Inflammatory macrophage treated with lipopolysaccharide for 4 hours (primary cell): ENCODE measurements at places on chromosomes 2 and 18.

- no peak for DNase-seq
Measured at GRCh38 chr18:44793194-44793593, 112.5 kb downstream of the SETBP1 start.

GRCh38 chr2:205765151-205765550, 82.8 kb downstream of the NRP2 start:
- no peak for DNase-seq

- no peak for DNase-seq
Measured at GRCh38 chr2:135175177-135175576, 123.1 kb downstream of the RAB3GAP1 start.

DNA sequence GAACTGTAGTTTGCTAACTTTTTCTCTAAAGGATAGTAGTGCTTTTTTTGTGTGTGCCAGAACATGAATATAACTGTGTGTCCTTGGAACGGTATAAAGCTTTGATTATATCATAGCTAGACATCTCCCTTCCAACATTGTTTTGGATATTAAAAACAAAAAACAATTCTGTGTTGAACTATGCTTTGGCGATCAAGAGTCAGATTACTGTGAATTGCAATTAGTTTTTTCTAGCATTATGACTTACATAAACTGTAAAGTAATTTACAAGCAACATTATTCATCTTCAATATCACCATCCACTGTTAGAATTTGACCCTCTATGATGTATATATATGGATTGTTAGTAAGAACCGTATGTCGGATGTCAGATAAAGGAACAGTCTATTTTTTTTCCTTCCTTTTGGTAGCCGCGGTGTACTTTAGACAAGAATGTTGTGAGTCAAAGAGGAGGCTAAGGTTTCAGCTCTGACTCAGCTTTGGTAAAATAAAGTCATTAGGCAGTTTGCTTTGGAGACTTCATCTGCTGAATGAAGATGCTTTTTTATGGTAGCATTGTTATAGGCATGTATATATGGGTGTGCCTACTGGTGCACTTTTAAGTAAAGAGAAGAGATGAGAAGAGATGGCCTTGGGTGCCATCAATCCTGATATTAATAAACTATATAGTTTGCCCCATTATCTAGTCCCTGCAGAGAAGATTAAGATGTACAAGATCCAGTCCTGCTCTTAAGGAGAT, 76.4 kb downstream of the LTBP1 start:
- no peak for DNase-seq

DNA sequence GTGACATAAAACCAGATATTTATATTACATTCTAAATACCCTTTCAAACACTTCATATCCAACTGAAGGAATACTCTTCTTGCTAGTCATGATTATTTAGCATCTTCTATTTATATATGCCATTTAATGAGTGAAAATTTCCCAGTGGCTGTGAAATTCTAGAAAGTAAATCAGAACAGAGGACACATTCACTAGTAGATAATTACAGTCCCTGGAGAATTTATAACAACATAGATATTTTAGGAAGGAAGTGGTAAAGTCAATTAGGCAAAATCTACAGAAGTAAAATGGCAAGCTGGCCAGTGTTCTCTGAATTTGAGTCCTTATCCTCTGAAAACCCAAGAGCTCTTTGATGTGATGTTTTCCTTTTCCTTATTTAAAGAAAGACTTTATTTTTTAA, 121.8 kb downstream of the PMAIP1 start:
- DNase-seq = no peak

- no peak for DNase-seq
Measured at GRCh38 chr2:176187200-176187898, 1.1 kb upstream of the HOXD1 start.

DNA sequence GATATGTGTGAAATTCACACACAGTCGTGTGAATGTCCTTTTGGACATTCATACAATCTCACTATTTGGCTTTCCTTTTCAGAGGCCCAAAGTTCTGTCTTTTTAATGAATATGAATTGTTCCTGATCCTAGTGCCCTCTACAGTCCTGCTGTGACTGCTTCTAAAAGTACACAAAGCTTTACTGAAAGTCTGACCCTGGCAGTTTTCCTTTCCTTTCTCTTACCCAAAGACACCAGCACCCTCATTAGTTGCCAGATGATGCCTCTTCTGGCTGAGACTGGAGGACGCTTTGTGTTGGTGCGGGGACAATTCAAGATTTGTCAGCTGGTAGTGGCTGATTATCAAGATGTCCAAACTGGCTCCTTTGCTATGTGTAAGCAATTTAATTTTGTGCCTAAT, 81.8 kb upstream of the CDCA7 start:
- DNase-seq = no peak

- no peak for DNase-seq
Measured at GRCh38 chr2:12761104-12761503, 44.4 kb downstream of the TRIB2 start.

DNA sequence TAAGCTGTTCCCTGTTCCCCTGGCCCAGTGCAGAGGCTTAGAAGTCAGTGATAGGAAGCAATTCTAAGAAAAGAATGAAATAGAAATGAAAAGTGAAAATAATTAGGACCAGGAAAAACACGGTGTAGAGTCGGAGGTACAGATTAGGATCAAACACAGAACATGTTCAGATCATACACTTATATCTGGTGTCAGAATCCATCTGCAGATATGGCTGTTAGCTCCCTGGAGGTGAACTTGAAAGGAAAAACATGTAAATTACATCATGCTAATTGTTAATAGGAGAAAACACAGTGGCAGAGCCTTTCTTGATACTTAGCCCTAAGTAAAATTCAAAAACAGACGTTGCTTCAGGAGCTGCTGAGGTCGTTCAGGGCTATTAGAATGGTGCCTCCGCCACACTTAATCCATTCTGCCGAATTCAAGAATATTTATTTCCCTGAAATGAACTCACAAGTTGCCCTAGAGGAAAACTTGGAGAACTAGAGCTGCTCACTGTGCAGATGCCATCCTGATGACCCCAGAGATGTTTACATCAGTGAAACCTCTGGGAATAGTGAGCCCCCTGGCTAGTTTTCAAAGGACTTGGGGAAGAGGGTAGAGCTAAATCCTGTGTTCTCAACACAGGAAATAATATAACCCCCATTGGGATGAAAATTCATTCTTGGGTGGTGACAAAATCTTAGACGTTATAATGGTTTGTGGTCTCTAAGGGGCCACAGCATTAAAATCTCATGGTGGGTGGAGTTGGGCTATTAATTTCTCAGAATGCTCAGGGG, 27.5 kb downstream of the LPIN1 start:
- no peak for DNase-seq

GRCh38 chr18:67432806-67433205, 83.7 kb downstream of the DSEL start:
- DNase-seq = no peak

GRCh38 chr2:107648781-107649404, 177.8 kb upstream of the RGPD4 start:
- no peak for DNase-seq

DNA sequence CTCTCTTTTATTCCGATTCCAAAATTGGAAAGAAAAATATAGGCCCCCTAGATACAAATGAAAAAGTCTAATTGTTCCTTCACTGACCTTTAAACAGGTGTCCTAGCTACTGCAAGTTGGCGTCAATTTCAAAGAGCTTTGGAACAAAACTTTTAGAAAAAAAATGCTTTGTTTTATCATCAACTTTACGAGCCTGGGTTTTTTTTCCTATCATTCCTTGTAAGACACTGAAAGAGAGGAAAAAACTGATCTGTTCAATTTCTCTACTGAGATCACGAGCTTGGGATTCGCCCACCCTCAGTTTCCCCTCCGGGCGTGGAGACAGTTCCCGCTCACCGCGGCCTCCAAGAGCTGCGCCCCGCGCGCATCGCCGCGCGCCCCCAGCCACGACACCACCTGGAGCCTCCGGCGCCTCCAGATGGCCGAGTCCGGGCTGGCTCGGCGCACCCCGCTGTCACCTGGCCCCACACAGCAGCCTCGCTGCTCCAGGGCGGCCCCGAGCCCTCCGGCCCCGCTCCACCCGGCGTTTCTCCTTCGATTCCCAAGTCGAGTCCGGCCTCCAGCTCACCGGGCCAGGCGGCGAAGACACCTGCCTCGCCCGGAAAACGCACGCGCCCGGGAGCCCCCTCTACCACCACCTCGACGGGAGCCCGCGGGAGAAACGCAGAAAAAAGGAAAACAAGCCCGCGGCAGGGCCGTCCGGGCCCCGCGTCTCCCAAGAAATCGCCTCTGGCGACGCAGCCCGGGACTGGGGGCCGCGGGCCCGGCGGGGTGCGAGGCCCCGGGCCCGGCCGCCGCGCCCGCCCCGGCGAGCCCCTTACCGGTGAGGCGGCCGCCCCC, 656 bp downstream of the TBC1D8 start:
- no peak for DNase-seq

- peak; percentile 76 for DNase-seq
Measured at GRCh38 chr18:75210274-75211001, at the start of gene TSHZ1. Gene TSHZ1, plus strand, starts transcription at chr18:75210797. Its CDS starts 1,080 bp downstream, at chr18:75211877.

DNA sequence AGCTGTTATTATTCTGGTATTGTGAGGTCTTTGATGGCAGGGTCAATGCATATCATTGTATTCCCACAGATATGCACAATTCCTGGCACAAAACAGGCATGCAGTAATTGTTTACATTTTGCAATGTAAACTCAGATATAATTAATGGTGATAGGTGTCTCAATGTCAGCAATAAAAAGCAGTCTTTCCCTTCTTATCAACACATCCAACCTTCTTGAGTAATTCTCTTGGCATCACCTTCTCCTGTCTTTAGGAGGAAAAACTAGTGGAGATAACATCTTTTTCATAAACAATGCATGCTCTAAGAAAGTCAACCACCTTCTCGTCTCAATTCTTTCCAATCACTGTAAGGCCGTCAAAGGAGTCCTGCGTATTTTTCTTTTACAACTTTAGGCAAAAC, 313.3 kb upstream of the GULP1 start:
- DNase-seq = no peak

DNA sequence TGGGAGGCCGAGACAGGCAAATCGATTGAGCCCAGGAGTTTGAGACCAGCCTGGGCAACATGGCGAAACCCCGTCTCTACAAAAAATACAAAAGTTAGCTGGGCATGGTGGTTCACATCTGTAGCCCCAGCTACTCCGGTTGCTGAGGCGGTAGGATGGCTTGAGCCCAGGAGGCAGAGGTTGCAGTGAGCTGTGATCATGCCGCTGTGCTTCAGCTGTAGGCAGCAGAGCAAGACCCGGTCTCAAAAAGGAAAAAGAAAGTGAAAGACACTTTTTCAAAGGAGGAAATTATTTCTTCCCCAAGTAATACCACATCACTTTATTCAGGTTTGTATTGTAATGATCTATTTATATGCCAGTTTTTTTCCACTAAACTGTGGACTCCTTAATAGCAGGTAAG, 35.7 kb upstream of the TAF4B start:
- peak; percentile 25 for DNase-seq

DNA sequence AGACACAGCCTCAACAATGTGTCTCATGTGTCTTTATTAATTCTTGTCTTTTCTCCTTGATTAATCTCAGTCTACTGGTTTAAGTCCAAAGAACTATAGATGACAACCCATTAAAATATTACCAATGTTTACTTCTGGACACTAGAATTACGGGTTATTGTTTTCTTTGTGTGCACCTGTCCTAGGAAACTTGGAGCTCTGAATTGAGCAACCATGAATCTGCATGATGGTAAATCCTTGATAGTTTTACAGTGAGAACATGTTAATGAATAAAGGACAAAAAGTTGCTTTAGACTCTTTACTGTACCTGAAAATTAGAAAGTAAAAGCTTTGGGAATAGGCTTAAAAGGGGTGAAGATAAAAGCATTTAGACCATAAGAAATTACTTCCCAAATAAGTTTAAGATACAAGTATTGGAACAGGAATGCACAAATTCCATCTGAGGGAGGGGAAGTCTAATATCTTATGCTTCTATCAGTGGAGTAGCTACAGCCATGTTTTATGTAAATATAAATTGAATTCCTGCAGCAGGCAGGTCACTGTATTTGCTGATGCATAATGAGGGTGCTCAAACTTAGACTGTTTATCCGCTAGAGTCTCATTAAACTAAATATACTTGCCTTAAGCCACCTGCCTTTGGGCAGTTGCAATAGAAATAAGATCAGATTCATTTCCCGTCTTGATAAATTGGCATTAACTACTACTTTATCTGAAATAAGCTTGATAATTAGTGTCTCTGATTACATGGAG, 603.7 kb upstream of the GCFC2 start:
- no peak for DNase-seq

- DNase-seq = no peak
Measured at GRCh38 chr2:6927186-6927585, 10.0 kb downstream of the RNF144A start.

DNA sequence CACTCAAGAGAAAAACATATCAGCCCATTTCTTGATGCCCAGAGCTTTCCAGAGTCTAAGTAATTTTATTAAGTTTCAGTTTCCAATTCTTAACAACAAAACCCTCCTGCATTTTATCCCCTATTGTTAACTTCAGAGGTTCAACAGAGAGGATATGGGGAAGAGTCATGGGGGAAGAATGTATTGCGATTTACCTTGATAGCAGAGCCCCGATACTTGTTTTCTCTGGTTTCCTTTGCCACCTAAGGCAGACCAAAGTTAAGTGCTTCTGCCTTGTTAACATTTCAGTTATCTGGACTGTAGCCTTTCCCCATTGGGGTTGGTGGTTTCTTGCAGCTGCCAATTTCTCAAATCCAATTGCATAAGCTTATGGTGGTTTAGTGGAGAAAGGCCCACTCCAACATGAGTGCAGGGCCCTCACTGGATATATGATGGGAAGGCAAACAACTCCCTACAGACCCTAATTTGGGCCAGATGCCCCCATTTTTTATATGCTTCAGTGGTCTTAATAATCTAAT, 82.0 kb upstream of the ITGB6 start:
- peak; percentile 48 for DNase-seq

DNA sequence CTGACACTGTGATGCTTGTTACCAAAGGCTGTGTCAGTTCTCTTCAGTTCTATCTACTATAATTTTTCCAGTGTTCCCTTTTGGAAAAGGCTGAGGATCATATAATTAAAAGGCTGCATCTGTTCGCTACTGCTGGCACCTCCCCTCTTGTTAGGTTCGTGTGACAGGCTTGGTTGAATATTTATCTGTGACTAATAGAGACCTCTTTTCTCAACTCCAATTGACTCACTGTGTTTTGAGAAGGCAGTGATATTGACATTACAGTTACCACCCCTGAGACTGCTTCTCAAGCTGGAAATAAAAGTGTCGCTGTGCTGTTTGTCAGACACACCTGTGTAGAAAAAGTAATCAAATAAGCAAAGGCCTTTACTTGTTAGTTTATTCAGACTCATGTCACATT, 205.5 kb upstream of the KCNH7 start:
- no peak for DNase-seq

DNA sequence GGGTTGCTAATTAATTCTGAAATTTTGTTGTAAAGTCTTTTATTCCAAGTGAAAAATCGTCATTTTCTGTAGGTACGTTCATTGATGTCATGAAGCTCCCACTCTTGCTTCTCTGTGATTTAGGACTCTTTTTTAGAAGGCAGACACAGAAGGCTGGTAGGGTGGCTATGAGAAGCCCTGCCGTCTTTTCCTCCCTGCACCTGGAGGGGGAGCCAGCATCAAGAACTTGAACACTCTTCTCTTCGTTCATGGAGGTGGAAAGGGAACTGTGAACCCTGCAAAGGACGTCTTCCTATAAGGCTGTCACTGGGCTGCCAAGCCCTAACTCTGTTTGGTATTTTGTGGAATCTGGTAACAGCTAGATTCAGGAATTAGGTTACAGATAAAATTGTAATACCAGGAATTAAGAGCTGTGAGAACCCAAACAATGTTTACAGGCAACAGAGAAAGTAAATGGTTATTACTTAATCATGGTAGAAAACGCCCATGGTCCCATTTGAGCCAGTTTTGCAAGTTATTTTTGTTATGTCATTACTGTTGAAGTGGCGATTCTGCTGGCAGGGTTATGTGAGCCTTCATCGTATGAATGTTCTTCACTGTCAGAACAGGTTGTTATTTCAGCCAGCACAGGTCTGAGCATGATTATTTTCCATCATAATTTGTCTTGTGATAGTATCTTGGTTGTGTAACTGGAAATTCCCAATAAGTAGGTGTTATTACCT, 112.2 kb downstream of the OSBPL6 start:
- peak; percentile 30 for DNase-seq
